ENCODE measurements at places on chromosomes 3 and 15.

DNA sequence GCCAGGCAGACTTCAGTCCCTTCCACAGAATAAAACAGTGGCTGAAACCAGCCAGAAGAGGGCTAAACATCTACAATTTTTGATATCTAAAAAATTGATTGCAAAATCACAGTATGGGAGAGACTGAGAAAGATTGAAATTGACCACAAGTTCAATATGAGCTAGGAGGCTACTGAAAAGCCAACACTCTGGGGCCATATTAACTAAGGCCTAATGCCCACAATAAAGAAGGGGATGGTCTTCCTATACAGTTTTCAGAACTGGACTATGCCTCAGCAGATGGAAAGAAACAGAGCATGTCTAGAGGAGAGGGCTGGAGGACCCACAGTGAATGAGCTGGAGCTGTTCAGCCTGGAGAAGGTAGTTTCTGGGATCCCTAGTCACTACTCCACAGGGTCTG, 53.2 kb downstream of the WNT7A start:
- DNase-seq = no peak

GRCh38 chr3:71504250-71505036, 79.1 kb downstream of the FOXP1 start:
- no peak for DNase-seq

DNA sequence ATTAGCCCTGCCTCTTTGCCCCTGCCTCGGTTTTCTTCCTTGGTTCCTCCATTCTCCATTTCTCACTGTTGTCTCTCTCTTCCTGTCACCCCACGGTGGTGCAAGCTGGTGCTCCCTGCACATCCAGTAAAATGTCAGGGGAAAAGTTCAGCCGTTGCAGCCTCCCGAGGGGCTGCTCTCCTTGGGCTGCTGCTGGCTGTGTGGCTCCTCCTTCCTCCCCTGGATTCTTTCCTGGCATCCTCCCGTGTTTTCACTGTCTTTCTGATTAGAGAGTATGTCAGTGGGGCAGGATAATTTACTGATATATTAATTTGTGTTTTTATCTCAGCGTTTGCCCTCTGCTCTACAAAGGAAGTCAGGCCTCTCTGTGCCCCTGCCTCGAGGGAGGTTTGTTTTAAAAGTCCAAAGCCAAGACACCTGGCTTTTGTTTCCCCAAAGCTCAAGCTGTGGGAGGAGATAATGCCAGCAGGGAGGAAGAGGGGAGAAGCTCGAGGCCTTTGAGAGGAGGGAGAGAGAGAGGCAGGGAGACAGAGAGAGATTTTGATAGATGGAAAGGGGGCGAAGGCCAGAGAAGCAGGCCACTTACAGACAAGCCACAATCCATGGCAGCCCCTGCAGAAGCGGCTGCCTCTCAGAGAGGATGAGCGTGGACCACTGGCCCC, 150.3 kb upstream of the NR2F2 start:
- DNase-seq = no peak

GRCh38 chr15:46316024-46316423, 681.2 kb downstream of the SQOR start:
- no peak for DNase-seq

DNA sequence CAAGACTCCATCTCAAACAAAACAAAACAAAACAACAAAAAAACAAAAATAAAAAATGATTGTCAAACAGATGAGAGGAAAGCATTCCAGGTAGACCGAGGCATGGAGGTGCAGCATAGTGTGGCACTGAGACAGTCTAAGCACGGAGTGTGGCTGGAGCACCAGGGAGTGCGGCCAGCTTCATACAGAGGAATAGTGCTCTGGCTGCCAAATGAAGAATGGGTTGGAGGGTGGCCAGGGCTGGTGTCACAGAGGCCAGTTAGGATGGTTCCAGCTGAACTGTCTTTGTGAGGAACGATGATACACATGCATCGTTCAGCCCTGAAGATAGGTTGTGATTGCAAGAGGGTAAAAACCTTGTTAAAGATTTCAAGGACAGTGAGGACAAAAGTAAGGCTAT, 28.3 kb downstream of the MITF start:
- DNase-seq = no peak

DNA sequence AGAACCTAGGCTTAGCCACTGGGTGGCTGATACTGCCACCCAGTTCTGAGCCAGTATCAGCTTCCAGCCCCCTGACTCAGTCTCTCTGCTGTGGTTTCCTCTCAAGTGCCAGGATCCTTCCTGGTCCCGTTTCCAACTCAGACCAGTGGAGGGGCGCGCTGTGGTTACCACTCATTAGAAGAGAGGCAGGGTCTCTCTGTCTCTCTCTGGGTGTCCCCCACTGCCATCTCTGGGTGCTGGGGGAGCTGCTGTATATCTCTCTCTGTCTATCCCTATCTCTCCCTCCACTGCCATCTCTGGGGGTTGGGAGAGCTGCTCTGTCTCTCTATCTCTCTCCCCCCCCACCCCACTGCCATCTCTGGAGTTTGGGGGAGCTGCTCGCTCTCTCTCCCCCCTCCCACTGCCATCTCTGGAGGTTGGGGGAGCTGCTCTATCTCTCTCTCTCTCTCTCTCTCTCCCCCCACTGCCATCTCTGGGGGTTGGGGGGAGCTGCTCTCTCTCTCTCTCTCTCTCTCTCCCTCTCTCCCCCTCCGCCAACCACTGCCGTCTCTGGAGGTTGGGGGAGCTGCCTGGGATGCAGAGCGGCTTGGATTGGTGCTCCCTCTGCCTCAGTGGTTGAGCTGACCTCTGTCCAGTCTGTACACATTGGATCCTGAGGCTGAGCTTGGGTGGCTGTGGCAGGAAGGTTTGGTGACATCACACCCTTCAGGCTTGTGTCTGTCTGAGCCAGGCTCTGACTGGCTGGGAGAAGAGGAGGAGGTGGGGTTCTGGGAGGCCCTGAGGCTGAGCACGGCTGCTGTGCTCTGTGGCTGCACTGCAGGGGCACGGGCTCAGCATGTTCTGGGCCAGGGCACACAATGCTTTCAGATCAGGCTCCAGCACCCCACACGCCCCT, 98.9 kb downstream of the APBA2 start:
- DNase-seq = no peak

Measured in GM12864 (cell line).